Foreskin keratinocyte (primary cell): ENCODE measurements at places on chromosomes 13 and 19. TPM values are rescaled to one million over a fixed set of nuclear protein-coding genes. Genes with fewer than 3 reads are reported as not detected.

GRCh38 chr13:29543230-29544215 lies 52.0 kb downstream of the SLC7A1 start:
- no peak for DNase-seq

- no peak for DNase-seq
These were observed 65.6 kb downstream of the C13orf42 start for GRCh38 chr13:51045451-51045850.

The KLK15 gene
- not detected in 2 replicates for polyA plus RNA-seq

GRCh38 chr13:75752826-75753225 lies 116.7 kb downstream of the LMO7 start:
- DNase-seq = no peak

- DNase-seq = no peak
These were observed 574 bp downstream of the SH3GL1 start for GRCh38 chr19:4399812-4400134.

- no peak for DNase-seq
These were observed 20.5 kb upstream of the F7 start for GRCh38 chr13:113084943-113085540.

DNA sequence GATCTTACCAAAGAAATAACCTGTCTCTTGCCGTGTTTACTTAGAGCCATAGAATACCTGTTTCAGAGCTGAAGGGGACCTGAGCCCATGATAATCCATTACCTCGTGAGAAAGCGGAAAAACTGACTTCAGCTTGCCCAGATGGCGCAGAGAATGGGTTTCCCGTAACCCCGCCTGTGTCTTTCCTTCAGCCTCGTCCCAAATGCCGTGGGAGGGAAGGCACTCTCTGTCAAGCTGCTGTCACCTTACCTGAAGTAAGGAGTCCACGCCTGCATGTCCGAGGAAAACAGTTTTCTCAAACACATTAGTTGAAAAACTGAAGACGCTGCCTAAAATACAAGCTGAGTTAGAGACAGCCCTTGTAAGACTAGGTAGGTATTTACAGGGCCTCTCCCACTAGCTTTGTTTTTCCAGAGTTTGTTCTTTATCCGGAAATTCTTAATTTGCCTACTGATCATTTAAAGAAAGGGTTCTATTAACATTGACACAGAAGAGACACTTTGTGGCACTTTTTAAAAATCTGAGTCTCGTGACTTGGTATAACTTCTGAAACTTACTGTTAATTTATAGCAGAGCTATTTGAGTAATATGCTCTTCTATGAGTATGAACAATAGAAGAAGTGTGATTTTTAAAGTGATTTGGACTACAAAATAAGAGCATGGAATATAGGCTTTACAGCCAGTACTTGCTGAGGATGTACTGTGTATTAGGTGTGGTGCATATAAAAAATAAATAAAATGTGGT lies 1.3 kb upstream of the INTS6 start:
- peak; percentile 43 for DNase-seq

The KLK4 gene
- polyA plus RNA-seq = not detected in 2 replicates

The CDC42EP5 gene
- 43.4 and 66.8 TPM in 2 replicates for polyA plus RNA-seq

- no peak for DNase-seq
These were observed 9.8 kb downstream of the ZNF333 start for GRCh38 chr19:14699641-14700040.

GRCh38 chr19:56639217-56639616 lies 3.7 kb upstream of the SMIM17 start:
- DNase-seq = no peak

- no peak for DNase-seq
These were observed 50.1 kb upstream of the ATP12A start for GRCh38 chr13:24630121-24630520.

- DNase-seq = no peak
These were observed 69.3 kb upstream of the USE1 start for GRCh38 chr19:17145546-17146497.

DNA sequence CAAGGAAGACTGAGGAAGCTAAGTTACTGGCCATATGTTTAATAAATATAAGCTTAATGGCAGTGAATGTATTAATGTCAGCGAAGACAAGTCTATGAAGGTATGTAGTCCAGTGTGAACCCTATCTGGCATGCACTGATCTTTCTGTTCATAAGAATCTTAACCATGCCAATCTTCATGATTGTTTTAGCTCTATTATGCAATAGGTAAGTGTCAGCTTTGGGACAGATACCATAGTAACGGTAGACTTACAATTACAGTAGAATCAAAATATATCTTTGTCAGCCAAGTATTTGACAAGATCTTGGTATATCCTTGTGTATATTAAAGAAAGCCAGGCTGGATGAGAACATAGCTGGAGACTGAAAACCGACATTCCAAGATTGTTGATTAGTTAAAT lies 428.5 kb downstream of the SPRY2 start:
- no peak for DNase-seq

- no peak for DNase-seq
These were observed 8.4 kb downstream of the KANK3 start for GRCh38 chr19:8334458-8335342.

DNA sequence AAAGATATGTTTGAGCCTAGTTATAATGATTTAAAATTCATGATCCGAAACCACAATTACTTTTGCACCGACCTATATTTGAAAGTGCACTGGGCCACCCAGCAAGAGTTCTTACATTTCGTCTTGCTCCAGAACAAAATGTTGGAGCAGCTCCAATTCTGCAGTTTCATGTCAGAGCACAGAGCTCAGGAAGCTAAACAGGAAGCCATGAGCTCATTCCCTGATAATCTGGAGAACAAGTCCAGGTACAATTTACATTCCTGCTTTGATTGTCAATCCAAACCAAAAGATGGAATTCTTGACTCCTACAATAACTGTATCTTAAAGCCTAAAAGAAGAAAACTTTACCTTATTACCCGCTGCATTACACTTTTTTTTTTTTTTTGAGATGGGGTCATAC lies 131.8 kb downstream of the KCTD12 start:
- peak; percentile 70 for DNase-seq

The TRPM4 gene
- 15.4 and 15.6 TPM in 2 replicates for polyA plus RNA-seq

The EXOC3L2 gene
- polyA plus RNA-seq = 0.37 and 0.41 TPM in 2 replicates

GRCh38 chr19:7973883-7974282 lies 30.4 kb upstream of the TIMM44 start:
- no peak for DNase-seq

The MADCAM1 gene
- 0.09 and 0.15 TPM in 2 replicates for polyA plus RNA-seq

The C19orf67 gene
- polyA plus RNA-seq = not detected in 2 replicates

DNA sequence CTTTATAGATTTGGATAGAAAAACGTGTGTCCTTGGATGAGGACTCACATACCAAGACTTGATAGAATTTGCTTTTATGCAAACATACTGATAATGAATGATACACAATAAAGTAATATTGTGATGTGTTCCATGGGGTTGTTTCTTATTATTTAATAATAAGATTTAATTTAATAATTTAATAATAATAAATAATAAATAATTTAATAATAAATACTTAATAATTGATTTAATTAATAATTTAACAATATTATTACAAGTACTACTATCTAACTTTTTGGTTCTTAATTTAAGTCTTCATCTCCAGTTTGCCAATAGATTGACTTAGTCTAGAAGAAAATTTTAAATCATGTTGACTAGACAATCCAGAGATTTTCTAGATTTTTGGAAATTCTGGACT lies 909.2 kb upstream of the PCDH20 start:
- no peak for DNase-seq

GRCh38 chr19:35310331-35310730 lies 18.4 kb downstream of the MAG start:
- DNase-seq = no peak

The THOP1 gene
- polyA plus RNA-seq = 109 and 115 TPM in 2 replicates

DNA sequence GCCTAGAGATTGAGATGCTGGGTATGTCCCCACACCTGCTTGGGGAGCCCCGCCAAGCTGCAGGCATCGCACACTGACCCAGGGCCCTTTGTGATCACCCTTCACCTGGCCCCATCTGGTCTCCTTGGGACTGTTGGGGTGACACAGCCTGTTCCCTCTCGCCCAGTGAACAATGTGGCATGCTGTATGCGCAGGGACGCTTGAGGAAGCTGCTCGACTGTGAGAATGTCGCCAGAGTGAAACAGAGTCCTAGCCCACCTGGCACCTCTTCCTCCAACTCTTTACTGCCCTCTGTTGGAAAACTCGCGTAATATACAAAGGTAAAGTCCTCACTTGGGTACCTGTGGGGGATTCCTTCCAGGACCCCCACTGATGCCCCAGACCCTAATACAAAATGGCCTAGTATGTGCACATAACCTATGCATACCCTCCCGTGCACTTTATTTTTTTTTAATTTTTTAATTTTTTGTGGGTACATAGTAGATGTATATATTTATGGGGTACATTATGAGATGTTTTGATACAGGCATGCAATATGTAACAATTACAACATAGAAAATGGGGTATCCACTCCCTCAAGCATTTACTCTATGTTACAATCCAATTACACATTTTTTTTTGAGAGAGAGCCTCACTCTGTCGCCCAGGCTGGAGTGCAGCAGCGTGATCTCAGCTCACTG lies 9.0 kb downstream of the BLOC1S3 start:
- DNase-seq = no peak

The SERPINE3 gene
- not detected in 2 replicates for polyA plus RNA-seq

- peak; percentile 77 for DNase-seq
These were observed at the start of gene DYRK1B for GRCh38 chr19:39833464-39834286. Gene DYRK1B, minus strand, starts transcription at chr19:39834162. Its CDS starts 2,295 bp downstream, at chr19:39831867.

GRCh38 chr19:4660181-4660791 lies 9.9 kb downstream of the MYDGF start:
- no peak for DNase-seq

The PCSK4 gene
- polyA plus RNA-seq = 1.0 and 1.1 TPM in 2 replicates

DNA sequence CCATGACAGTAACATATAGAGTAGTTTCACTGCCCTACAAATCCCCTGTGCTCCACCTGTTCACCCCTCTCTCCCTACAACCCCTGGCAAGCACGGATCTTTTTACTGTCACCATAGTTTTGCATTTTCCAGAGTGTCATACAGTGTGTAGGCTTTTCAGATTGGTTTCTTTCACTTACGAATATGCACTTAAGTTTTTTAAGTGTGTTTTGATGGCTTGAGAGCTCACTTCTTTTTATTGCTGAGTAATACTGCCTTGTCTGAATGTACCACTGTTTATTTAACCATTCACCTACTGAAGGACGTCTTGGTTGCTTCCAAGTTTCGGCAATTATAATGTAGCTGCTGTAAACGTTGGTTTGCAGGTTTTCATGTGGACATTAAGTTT lies 175.1 kb downstream of the ITGBL1 start:
- no peak for DNase-seq

DNA sequence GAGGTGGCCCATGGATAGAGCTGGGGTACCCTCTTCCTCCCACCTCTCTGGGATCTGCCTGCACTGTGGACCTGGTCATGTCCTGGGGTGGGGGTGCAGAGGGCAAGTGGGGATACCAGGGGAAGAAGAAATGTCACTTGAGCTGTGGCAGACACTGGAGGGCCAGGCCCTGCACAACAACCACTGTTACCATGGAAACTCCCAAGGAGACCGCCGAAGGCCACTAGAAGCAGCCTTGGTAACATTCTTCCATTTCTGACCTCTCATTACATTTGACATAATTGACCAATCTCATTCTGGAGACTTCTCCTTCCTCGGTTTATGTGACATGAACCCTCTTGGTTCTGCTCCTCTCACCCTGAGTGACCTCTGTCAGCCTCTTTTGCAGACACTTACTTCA lies 179.9 kb upstream of the SERP2 start:
- DNase-seq = no peak

- DNase-seq = no peak
These were observed 16.1 kb upstream of the MADCAM1 start for GRCh38 chr19:480016-480855.

The SMAD9 gene
- polyA plus RNA-seq = 0.06 and 0.07 TPM in 2 replicates

DNA sequence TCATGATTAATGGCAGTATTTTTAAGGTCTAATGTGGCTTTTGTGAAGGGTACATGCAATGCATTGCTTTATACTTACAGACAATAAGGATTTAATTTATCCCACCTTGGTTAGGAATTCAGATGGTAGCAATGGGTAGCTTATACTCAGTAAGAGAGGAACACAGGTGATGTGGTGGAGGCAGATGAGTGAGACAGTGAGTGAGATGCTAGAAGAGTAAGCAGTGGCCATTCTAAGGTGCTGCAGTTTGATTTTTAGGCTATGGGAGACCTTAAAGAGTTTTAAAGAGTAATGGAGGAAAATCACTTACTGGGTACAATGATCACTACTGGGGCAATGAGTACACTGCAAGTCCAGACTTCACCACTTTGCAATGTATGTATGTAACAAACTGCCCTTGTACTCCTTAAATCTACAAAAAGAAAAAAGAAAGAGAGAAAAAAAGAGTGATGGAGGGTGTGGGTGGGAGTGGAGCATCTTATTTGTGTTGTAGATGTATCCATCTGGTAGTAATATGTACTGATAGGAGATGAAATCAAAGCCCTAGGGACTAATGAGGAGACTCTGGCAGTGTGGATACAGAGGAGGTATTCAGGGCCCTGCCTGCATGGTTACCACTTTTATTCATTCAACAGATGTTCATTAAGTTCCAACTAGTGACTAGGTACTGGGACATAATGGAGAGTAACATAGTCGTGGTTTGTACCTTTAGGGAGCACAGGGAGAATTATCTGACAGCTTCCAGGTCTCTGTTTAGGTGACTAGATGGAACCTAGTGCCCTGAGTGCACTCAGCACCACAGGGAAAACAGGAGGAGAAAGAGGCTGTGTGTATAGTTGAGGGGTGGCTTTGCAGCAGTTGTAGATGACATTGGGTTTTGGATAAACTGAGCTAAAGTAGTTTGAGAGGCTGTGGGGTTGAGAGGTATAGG lies 99.0 kb downstream of the GPC6 start:
- DNase-seq = no peak

The PSG11 gene
- polyA plus RNA-seq = not detected in 2 replicates

DNA sequence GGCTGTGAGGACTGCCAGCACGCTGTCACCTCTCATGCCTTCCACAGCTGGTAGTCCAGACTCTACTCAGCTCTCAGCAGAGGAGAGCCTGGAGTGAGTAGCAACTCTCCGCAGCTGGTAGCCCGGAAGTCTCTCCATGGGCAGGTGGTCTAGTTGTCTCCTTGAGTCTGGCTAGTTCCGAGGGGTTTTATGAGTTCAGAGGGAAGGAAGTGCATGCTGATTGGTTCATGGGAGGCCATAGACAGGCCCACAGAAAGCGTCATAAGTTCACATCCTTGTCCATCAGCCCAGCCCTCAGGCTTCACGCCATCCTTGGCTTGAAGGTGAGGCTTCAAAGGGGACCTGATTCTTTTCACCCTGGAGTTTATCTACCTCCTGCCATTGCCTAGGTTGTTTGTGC lies 2662.4 kb upstream of the PCDH20 start:
- DNase-seq = no peak

The MVB12A gene
- 78.8 and 91.2 TPM in 2 replicates for polyA plus RNA-seq

The LRCH1 gene
- polyA plus RNA-seq = 3.9 and 5.3 TPM in 2 replicates

The KLK5 gene
- 133 and 143 TPM in 2 replicates for polyA plus RNA-seq

The ACP7 gene
- 0.81 and 0.97 TPM in 2 replicates for polyA plus RNA-seq

The SBSN gene
- 3.4 and 6.4 TPM in 2 replicates for polyA plus RNA-seq

GRCh38 chr13:41995946-41996345 lies 35.0 kb upstream of the VWA8 start:
- no peak for DNase-seq

The ZNF175 gene
- 0.88 and 0.90 TPM in 2 replicates for polyA plus RNA-seq

The IGFLR1 gene
- 4.7 and 6.2 TPM in 2 replicates for polyA plus RNA-seq

The CYP4F11 gene
- polyA plus RNA-seq = 0.07 and 0.11 TPM in 2 replicates

DNA sequence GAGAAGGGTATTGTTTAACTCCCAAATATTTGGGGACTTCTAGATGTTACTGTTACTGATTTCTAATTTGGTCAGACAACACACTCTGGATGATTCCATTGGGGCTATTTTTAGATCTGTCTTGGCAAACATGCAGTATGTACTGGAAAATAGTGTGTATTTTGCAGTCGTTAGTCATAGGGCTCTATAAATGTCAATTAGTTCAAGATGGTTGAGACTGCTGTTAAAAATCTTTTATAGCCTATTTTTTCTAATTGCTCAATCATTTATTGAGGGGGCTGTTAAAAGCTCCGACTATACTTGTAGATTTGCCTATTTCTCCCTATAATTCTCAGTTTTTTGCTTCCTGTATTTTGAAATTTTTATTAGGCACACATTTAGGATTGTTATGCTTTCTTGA lies 31.4 kb downstream of the PPP5C start:
- no peak for DNase-seq

The OR4F17 gene
- not detected in 2 replicates for polyA plus RNA-seq
